Right lobe of liver (tissue), 6 donors: ENCODE measurements at places on chromosomes 7 and 10. TPM values are rescaled to one million over a fixed set of nuclear protein-coding genes. Genes with fewer than 3 reads are reported as not detected.

ADARB2 gene
- total RNA-seq = 0.68 TPM

CPXM2 gene
- 0.55 TPM for total RNA-seq

DNA sequence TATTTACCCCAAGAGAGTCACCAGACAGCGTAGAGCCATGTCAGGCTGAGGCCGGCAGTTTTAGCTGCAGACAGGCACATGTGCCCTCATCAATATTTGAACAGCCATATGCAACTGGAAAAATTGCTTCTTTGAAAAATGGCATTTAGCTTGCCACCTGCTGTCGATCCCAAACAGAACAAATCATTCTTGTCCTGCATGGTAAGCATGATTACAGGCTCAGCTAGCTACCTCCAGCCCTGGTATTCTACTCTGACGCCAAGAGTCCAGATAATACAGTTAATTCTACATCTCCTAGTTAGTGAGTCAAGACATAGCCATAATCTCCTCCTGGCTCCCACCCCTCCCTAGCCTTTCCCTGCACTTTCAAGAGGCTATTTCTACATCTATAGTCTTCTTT lies 7.7 kb downstream of the CREB3L2 start:
- H3K27me3 ChIP-seq = no peaks in the 10 kb centered on the region
- no peaks in the 10 kb centered on the region for H3K36me3 ChIP-seq
- no peak overlapping the region for H3K27ac ChIP-seq
- H3K4me3 ChIP-seq = no peak overlapping the region
- no peak for DNase-seq
- no peaks in the 10 kb centered on the region for H3K4me1 ChIP-seq

- no peak for DNase-seq
- no peak within 1 kb of the TSS for H3K27ac ChIP-seq
- no peaks in the 10 kb centered on the region for H3K27me3 ChIP-seq
These were observed at the start of gene CYP2C19 for GRCh38 chr10:94762393-94762792. Gene CYP2C19, plus strand, starts transcription at chr10:94762681. Its CDS starts 25 bp downstream, at chr10:94762706.

DNA sequence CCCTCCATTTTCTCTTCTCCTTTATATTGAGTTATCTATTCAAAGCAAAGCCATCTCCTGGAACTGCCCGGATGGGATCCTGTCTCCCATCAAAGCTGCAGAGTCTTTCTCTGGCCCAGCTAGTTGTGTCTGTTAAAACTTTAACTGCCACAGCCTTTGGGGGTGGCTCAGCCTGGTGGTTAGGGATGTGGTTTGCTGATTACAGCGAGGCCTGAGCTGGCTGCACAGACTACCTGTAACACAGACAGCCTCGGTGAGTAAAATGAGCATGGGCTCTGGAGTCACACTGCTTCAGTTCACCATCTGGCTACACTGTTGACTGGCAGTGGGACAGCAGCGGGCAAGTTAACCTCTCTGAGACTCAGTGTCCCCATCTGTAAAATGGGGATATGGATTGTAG lies 18.4 kb upstream of the HABP2 start:
- H3K27me3 ChIP-seq = no peaks in the 10 kb centered on the region
- no peak overlapping the region for H3K4me3 ChIP-seq
- H3K36me3 ChIP-seq = no peaks in the 10 kb centered on the region
- peaks cover 4% of the 10 kb centered on the region for H3K4me1 ChIP-seq
- no peak overlapping the region for H3K27ac ChIP-seq
- no peak for DNase-seq

DNA sequence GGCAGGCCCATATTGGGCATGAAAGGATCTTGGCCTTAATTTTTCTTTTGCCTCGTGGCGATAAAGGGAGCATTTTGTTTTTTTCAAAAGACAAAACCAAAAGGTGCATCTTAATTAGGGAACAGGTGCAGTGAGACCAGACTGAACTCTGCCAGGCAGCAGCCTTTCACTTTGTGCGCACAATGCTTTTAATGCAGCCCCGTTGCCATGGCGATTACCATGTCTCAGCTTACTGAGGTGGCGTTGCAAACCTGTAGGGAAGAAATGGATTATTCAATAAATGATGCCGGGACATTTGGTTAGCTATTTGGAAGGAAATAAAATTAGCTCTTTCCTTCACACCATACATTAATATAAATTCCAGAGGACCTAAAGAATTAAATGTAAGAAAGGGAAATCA lies 61.9 kb downstream of the MYL10 start:
- H3K4me3 ChIP-seq = no peak overlapping the region
- H3K27ac ChIP-seq = no peak overlapping the region
- H3K4me1 ChIP-seq = no peaks in the 10 kb centered on the region
- no peaks in the 10 kb centered on the region for H3K27me3 ChIP-seq
